Stimulated activated CD4-positive, alpha-beta T cell treated with anti-CD3 and anti-CD28 coated beads, Interleukin-1b, Interleukin-23, amount 100 ng/mL, for 1 hour (primary cell): ENCODE measurements at places on chromosomes 7 and 10.

DNA sequence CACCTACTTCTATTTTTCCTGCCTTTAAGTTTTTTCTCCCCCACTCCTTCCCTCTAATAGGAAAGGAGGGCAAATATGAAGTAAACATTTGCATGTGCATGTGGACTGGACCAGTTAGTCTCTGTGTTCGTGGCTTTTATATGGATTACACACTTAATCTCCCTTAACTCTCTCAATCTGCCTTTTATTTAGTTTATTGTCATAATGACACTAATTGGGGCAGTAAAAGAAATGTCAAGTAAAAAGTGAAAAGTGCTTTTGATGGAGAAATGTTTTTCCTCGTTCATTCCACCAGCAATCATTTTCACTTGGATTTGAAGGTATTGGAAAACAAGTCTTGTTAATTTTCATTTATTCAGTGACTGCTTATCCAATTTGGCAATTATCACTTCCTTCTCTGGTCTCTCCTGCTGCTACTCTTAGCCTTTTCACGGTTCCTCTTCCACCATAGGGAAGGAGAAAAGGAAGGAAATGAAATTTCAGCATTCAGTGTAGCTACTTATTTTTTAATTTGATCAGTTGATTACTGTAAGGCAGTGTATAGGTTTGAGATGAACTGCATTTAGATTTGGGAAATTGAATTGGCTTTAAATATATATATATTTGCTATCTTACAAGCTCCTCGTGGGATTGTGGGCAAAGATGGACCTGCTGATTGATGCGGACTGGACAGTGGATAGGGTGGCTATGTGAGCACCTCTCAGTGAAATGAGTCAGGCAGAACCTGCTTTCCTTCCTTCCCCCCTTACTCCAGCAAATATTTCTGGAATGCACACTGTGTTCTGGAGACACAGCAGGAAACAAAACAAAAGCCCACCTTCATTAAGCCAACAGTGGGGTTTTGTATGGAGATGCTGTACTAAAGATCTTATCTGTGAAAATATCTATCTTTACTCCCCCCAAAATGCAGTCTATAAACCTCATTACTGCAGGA is 77.5 kb downstream of the LRRC4 start:
- no peak for DNase-seq

DNA sequence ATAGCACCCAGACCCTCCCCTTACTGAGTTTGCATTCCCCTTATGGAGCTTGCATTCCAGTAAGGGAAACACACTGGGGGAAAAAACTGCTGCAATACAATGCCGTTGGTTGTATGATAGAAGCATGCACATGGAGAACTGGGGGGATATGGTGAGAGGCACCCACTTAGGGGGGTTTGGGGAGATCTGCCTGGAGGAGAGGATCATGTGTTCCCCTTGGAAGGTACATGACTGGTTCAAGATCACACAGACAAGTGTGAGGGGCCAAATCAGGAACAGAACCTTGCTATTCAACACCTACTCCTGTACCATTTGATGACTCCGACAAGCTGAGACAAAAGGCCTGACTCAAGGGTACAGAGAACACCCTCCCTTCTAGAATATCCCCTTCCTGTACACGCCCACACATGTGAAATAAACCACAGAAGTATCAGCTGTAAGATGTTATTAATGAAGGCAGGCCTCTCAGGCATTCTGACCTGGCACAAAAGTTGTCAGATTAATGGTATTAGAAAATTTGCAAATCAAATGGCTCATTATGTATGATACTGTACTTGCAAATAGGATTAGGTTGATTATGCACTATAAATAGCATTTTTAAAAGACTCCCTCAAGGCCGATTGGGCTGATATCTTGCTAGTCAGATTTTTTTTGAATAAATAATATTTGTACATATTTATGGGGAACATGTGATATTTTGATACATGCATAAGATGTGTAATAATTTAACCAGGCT is 122.2 kb downstream of the NPY start:
- no peak for DNase-seq

GRCh38 chr10:121087129-121087528 is 236.0 kb downstream of the WDR11 start:
- DNase-seq, result no peak

DNA sequence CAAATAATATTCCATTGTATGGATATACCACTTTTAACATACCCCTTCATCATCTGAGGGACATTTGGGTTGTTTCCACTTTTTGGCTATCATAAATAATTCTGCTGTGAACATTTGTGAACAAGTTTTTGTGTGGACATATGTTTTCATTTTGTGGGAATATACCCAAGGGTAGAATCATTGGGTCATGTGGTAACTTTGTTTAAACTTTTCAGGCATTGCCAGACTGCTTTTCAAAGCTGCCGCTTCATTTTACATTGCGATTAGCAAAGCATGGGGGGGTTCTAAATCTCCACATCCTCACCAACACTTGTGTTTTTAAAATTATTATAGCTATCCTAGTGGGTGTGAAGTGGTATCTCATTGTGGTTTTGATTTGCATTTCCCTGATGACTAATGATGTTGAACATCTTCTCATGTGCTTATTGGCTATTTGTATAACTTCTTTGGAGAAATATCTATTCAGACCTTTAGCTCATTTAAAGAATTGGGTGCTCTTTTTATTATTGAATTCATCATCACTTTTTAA is 8.4 kb upstream of the HHEX start:
- DNase-seq, result no peak

DNA sequence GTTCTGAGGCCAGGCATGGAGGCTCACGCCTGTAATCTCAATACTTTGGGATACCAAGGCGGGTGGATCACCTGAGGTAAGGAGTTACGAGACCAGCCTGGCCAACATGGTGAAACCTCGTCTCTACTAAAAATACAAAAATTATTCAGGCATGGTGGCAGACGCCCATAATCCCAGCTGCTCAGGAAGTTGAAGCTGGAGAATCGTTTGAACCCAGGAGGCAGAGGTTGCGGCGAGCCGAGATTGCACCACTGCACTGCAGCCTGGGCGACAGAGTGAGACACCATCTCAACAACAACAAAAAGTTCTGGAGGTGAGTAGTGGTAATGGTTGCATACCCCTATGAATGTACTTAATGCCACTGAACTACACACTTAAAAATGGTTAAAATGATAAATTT is 60.3 kb upstream of the SP4 start:
- DNase-seq, result no peak

- peak; percentile 2 for DNase-seq
Observed at GRCh38 chr10:86520871-86521677, 518 bp downstream of the WAPL start.

DNA sequence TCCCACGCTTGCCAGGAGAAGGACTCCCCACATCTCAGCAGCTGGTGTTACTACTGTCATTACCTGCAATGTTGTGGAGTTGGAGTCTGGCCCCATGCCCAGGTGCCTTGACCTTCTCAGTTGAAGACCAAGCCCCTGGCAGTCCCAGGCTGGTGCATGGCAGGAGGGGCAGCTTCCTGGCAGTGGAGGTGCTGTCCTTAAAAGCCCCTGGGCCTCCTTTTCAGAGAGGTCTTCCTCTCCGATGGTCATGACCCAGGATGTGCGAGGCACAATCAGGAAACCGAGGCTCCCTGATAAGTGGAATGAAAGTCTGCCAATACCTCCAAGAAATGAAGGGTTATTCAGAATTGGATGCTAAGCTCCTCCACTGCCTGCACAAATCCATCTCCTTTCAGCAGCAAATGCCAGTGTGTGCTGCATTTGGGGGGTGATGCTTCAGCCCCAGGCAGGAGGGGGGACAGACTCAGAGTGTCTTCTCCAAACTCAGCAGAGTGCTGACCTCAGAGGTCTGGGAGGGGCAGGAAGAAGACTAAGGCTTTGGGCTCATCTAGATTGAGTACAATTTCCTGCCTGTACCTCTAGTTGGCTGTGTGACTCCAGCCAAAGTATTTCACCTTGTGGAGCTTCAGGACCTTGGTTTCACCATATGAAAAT is 97.0 kb upstream of the DDC start:
- DNase-seq, result no peak

GRCh38 chr10:36367362-36367761 is 725.3 kb upstream of the FZD8 start:
- DNase-seq, result no peak

DNA sequence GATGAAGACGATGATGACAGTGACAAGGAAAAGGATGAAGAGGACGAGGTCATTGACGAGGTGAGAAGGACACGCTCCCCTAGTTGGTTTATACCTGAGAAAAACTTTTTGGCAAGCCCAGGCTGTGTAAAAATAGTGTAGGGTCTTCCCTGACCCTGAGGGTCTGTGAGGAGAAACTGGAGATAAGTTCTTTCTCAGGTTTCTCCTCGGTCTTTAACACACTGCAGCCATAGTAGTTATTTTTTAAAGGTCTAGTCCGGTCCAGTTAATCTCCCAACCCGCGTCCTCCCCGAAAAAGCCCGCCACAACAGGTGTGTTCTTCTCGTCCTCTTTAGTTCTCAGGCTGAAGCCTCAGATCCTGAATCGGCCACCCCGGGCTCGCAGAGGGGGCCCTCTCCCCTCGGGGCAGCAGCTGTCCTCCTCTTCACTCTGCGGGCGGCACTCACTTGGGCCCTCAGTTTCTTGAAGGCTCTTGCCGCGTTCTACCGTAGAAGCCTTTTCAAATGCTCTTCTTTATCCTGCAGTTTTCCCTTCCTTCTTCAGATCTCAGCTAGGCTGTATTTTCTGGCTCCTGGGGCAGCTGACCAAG is 411 bp downstream of the BCCIP start:
- DNase-seq, result no peak

DNA sequence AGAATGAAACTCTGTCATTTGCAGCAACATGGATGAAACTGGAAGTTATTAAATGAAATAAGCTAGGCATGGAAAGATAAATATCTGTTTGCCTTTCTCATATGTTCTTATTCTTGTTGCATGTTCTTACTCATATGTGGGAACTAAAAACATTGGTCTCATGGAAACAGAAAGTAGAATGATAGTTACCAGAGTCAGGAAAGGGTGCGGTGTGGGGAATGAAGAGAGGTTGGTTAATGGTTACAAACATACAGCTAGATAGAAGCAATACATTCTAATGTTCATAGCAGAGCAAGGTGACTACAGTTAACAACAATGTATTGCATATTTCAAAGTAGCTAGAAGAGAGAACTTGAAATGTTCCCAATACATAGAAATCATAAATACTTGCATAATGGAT is 105.1 kb downstream of the FAM107B start:
- no peak for DNase-seq

GRCh38 chr7:131897790-131898165 is 341.4 kb upstream of the PODXL start:
- no peak for DNase-seq

- DNase-seq, result no peak
Observed at GRCh38 chr10:119368581-119368980, 161.2 kb downstream of the GRK5 start.

GRCh38 chr10:112094984-112095383 is 88.6 kb downstream of the GPAM start:
- no peak for DNase-seq

DNA sequence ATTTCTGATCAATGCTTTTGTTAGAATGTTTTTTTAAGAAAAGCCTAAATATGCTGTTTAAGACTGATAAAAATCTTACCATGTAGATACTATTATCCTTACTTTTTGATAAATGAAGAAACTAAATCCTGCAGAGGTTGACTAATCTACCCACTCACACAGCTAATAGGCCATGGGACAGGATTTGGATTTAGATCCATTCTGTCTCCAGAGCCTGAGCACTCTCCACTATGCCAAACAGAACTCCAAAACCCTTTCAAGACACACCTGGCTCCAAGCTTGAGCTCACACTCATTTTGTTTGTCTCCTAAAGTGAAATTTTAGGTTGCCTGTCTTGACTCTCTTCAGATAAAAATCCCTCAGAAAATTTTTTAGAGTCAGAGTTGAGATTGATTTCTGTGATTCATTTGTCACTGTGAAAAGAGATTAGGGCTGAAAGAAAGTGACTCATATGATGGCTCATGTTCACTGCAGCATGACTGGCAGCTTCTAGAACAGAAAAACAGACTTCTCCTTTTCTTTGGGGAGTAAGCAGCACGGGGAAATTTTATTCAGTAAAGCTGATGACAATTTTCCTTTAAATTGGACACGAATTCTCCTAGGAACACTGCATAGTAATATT is 132.3 kb upstream of the POT1 start:
- DNase-seq, result no peak

GRCh38 chr7:130279286-130279685 is 12.6 kb downstream of the CPA2 start:
- DNase-seq, result no peak

DNA sequence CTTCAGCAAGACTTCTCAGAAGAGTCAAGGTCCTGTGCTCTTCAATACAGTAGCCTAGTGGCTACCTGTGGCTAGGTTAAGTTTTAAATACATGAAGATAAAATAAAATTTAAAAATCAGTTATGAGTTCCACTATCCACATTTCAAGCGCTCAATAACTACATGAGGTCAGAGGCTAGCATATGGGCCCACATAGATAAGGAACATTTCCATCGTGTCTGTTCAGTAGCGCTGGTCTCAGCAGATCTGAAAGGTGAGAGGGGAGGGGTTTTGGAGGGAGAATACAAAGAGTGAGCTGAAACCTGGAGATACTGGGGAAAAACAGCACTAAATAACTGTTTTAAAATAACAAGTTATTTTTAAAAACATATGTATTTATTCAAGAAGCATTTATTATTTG is 219.0 kb downstream of the TRIL start:
- no peak for DNase-seq

DNA sequence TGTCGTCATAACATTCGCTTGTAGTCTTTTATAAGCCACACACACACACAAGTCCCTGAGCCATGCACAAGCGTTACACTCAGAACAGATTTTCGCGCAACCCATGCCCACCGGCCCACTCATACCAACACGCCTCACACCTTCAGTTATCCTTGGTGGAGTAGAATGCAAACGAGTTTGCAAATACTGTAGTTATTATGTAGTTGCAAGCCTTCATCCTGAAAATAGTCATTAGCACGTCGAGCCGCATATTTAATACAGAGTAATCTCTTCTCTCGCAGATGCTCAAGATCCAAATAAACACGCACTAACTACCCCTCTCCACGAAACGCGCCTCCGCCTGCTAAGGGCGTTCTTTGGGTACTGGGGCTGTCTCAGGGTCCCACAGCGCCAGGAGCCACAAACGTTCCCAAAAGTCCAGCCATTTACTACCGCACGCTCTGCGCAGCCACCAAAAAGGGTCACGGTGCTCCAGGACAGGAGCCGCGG is 1.8 kb downstream of the NKX2-3 start:
- no peak for DNase-seq

- no peak for DNase-seq
Observed at GRCh38 chr7:142882338-142882678, 3.2 kb downstream of the TRPV6 start.

- DNase-seq, result no peak
Observed at GRCh38 chr7:45682836-45683555, 108.8 kb downstream of the ADCY1 start.

- no peak for DNase-seq
Observed at GRCh38 chr7:701086-701671, 25.3 kb upstream of the DNAAF5 start.

GRCh38 chr7:2646680-2647571 is 15.1 kb downstream of the TTYH3 start:
- no peak for DNase-seq

- no peak for DNase-seq
Observed at GRCh38 chr7:137975221-137975620, 26.7 kb downstream of the CREB3L2 start.

- no peak for DNase-seq
Observed at GRCh38 chr7:155208681-155209477, 88.8 kb upstream of the INSIG1 start.

GRCh38 chr10:112677689-112678088 is 230.7 kb downstream of the VTI1A start:
- DNase-seq, result no peak
